Kidney (tissue), 22 donors: ENCODE measurements at places on chromosomes 12 and 14. TPM values are rescaled to one million over a fixed set of nuclear protein-coding genes. Genes with fewer than 3 reads are reported as not detected.

DNA sequence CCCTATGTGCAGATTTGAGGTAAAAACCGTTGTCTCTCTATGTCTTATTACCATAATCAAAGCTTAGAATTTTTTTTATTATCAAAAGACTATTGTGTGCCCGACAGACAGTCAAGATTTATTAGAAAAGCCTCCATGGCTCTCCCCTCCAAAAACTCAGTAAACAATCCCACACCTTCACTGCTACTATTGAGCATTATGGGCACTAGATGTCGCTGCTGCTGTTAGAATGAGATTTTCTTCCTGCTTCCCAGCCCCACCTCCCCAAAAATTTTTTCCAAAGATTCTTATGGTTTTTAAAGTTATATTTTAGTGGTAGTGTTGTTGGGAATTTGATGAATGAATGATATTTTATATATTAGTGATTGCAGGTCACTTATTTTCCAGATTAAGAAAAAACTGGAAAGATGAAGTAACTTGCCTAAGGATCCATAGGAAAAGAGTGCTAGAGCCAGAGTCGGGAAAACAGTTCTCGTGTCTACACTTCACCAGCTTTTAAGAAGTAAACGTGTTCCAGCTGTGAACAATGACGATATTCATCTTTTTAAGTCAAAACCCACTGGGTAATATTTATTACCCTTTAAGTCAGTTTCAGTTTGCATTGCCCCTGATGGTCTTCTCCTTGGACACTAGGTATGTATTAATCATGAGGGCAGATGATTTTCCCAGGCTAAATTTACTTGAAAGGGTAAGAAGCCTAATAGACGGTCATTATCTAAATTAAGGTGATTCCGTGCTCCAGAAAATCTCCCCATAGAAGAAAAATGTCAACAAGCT lies 12.2 kb upstream of the FOXG1 start:
- peak; percentile 74 for DNase-seq

C3AR1 gene
- 2.9 TPM for polyA plus RNA-seq

FGF6 gene
- polyA plus RNA-seq: not detected

FBXW8 gene
- polyA plus RNA-seq: 3.3 TPM

A2M gene
- 745 TPM for polyA plus RNA-seq

DNA sequence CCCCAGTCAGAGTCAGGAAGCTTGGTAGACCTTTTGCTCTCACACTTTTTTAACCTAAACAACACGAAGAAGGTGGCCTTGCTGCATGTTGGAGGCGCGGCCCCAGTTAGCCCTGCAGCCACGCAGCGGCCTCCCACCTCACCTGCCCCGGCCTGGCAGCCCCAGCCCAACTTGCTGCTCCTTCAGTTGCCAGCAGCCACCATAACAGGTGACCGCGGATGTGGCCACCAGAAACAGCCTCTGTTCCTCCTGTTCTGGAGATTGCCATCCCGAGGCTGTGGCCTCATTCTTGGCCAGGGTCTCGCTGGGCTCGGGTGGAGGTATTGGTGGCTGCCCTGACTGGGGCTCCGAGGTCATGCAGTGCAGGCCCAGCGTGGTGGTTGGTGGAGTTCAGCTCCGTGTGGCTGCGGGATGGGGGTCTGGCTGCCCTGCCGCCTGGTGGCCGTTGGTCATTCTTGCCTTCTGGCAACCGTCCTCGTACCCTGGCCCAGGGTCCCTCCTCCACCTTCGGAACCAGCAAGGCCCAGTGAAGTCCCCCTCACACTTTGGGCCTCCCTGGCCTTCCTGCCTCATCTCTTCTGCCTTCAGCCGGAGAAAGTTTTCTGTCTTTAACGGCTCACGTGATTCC lies 20.7 kb upstream of the TEX22 start:
- DNase-seq: no peak

DNA sequence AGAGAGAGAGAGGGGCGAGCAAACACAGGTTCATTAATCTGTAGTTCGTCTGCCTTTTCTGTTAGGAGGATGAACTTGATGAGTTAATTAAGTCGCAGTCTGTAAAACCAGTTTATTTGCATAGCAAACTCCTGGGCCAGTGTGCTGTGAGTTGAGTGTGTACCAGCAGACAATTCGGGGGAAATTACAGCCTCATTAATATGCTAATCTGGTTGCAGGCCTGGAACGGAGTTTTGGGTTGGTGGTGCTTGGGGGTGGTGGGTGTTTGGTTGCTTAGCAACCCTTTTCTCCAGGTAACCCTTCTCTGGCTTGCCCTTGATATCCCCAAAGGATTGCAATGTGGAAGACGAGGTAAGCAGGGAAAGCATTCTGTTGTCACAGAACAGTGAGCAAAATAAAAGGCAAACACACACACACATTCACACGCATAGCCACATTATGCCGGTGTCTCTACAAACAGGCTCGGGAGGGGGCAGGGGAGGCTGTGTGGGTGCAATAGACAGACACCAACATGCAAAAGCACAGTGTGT lies 29.2 kb upstream of the LHX5 start:
- no peak for DNase-seq
